ENCODE measurements at places on chromosomes 5 and 9.

GRCh38 chr9:123164285-123164684 is 104.1 kb downstream of the STRBP start:
- no peaks in the 10 kb centered on the region for H3K36me3 ChIP-seq
- no peaks in the 10 kb centered on the region for H3K4me1 ChIP-seq
- H3K27me3 ChIP-seq: no peaks in the 10 kb centered on the region

DNA sequence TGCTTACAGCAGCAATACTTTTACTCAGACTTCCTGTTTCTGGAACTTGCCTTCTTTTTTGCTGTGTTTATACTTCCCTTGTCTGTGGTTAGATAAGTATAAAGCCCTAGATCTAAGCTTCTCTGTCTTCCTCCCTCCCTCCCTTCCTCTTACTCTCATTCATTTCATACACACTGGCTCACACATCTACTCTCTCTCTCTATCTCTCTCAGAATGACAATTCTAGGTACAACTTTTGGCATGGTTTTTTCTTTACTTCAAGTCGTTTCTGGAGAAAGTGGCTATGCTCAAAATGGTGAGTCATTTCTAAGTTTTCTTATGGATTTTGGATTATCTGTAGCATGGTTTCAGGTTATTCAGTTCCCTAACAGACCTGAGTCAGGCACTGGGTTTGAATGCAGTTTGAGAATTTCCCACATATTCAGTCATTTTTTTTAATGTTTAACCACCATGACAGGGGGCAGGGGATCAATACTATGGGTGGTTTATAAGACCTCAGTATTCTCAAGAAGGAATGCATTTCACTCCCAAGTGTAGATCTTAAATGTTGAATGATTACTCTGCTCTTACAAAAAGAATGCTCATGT is at the start of gene IL7R:
IL7R (plus strand) TSS at position 127 of the 587 bp plus-strand sequence; CDS start at position 214, 87 bp downstream.
- no peaks in the 10 kb centered on the region for H3K36me3 ChIP-seq
- H3K4me3 ChIP-seq: no peak within 1 kb of the TSS
- H3K27me3 ChIP-seq: no peaks in the 10 kb centered on the region

DNA sequence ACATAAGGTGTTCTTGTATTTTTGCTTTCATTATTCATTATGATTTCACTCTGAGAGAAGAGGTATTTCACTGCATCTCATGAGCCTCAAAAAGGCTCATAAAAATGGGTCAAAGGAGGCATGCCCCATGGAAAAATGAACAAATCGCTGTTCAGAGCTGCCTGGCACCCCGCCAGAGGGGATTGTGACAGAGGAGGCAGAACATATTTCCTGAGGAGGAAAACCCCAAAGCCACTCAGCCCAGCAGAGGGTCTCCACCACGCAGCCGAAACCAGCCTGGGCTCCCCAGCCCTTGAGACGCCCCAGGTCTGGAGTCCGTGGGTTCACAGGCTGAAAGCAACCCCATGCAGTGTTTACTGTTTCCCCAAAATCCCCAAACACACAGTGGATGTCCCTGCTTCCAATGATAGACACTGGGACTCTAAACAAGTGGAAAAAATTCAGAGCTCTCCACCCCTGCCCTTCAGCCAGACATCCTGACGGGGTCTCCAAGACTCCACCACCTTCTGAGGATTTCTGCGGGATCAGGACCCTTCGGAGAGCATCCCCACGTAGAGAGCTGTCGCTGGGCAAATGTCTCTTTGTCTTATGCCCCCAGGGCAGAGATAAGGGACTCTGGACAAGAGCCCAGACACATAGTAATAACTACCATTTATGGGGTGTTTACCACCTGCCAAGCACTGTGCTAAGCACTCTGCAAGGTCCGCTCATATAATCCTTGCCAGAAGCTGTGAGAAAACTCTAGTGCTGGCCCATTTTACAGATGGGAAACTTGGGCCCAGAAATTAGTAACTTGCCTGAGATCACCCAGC is 122.3 kb downstream of the PAX5 start:
- no peak overlapping the region for H3K27ac ChIP-seq
- no peaks in the 10 kb centered on the region for H3K36me3 ChIP-seq

- no peaks in the 10 kb centered on the region for H3K4me1 ChIP-seq
- H3K27ac ChIP-seq: no peak overlapping the region
- peak; percentile 31 for DNase-seq
- no peak overlapping the region for H3K4me3 ChIP-seq
Observed at GRCh38 chr5:170635706-170636105, 131.9 kb downstream of the KCNIP1 start.

- no peak overlapping the region for H3K4me3 ChIP-seq
- H3K36me3 ChIP-seq: no peaks in the 10 kb centered on the region
- H3K4me1 ChIP-seq: no peaks in the 10 kb centered on the region
- no peaks in the 10 kb centered on the region for H3K27me3 ChIP-seq
- no peak overlapping the region for H3K27ac ChIP-seq
Observed at GRCh38 chr9:121857928-121858327, 206.5 kb downstream of the DAB2IP start.

DNA sequence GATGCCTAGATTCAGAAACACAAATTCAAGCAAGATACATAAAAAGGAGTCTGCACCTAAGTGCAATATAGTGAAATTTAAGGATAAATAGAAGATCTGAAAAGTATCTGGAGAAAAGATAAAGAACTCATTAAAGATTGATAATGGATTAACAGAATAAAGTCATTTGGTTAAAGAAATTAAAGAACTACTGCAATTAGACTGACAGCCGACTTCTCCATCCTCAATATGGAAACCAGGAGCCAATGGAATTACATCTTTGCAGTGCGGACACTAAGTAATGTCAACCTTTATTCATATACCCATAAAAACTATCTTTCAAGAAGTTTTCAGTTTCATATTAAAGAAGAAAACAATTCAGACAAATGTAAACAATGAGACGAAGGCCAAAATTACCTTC is 81.0 kb downstream of the MRPL36 start:
- no peak overlapping the region for H3K4me3 ChIP-seq
- no peaks in the 10 kb centered on the region for H3K4me1 ChIP-seq
- no peak overlapping the region for H3K27ac ChIP-seq
- no peaks in the 10 kb centered on the region for H3K27me3 ChIP-seq
- no peaks in the 10 kb centered on the region for H3K36me3 ChIP-seq

DNA sequence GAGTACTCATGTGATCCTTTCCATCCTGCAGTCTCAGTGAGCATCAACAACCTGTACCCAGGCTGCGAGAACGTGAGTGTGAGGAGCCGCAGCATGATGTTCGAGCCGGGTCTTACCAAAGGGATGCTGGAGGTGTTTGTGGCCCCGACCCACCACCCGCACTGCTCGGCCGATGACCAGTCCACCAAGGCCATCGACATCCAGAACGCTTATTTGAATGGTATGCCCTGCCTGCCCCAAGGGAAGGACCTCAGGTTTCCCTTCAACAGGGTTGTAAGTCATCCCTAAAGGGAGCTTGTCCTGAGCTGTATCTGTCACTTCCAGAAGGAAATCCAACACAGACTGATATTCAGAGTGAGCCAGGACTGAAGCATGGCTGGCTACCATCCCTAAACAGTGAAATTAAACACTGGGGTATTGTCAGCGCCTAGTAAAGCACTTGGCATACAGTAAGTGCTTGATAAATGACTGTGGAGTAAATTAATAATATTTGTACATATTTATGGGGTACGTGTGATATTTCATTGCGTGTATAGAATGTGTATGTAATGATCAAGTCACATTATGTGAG is 39.3 kb upstream of the CTSL start:
- DNase-seq: no peak
- H3K4me1 ChIP-seq: peaks cover 9% of the 10 kb centered on the region
- peak overlapping the region; percentile 39 for H3K27ac ChIP-seq
- no peaks in the 10 kb centered on the region for H3K36me3 ChIP-seq
- no peaks in the 10 kb centered on the region for H3K27me3 ChIP-seq

DNA sequence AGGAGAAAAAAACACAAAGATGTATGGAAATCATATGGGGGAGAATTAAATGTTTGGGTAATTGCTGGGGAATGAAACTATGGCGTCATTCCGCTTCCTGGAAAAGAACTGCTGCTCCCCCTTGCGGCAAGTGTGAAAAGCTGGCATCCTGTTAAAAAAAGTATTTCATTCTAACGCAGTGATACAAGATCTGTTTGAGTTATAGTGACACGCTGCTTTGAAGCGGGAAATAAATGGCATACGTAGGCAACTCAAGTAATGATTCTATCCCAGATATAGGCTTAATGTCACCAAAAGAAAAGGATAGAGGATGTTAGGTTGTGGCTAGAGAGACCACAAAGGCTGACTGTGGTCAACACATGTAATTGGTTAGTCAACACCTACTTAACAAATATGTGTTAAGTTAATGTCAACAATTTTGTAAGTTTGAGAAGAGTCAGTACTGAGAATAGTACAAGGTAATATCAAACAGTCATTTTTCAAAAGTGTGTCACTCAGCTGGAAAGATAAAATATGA is 70.2 kb upstream of the ALDH1A1 start:
- no peaks in the 10 kb centered on the region for H3K4me1 ChIP-seq
- H3K27me3 ChIP-seq: no peaks in the 10 kb centered on the region
- DNase-seq: peak; percentile 54
- no peaks in the 10 kb centered on the region for H3K36me3 ChIP-seq

DNA sequence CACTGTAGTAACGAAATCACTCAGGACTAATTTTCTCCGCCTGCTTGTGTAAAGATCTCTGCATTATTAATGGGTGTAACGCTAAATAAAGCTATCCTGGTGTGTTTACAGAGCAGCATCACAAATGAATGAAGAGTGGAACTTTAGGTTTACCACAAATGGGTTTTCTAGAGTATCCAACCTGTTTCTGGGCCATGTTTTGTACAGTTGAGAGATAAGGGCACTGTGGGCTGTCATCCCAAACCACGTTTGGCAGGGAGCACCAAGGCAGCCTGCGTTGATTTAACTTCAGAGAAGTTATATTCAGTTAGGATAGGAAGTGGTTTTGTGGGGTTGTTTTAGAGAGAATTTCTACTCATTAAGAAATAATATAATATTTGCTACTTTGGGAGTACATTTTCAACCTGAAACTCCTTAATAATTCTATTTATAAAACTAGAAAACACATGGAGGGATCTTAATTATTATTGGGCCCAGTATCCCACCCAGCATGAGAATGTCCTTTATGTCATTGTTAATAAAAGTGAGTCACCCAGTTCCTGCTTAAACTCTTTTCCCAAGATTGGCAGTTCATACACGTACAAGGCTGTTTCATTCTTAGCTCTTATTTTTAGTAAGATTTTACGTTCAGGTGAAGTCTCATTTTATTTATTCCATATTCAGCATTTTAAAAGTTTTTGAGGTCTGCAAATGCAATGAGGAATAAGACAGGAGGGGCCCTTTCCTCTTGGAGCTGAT is 8.0 kb downstream of the KCNN2 start:
- DNase-seq: no peak
- no peak overlapping the region for H3K4me3 ChIP-seq
- H3K4me1 ChIP-seq: no peaks in the 10 kb centered on the region
- H3K27ac ChIP-seq: no peak overlapping the region

GRCh38 chr5:115414406-115415142 is 118.1 kb upstream of the CCDC112 start:
- H3K27ac ChIP-seq: no peak overlapping the region
- H3K36me3 ChIP-seq: no peaks in the 10 kb centered on the region
- H3K4me3 ChIP-seq: no peak overlapping the region
- H3K27me3 ChIP-seq: no peaks in the 10 kb centered on the region
- no peaks in the 10 kb centered on the region for H3K4me1 ChIP-seq
- DNase-seq: no peak

GRCh38 chr5:168710706-168711105 is 131.5 kb upstream of the PANK3 start:
- no peak overlapping the region for H3K27ac ChIP-seq
- no peaks in the 10 kb centered on the region for H3K27me3 ChIP-seq
- no peak for DNase-seq
- H3K36me3 ChIP-seq: no peaks in the 10 kb centered on the region
- no peak overlapping the region for H3K4me3 ChIP-seq
- no peaks in the 10 kb centered on the region for H3K4me1 ChIP-seq

DNA sequence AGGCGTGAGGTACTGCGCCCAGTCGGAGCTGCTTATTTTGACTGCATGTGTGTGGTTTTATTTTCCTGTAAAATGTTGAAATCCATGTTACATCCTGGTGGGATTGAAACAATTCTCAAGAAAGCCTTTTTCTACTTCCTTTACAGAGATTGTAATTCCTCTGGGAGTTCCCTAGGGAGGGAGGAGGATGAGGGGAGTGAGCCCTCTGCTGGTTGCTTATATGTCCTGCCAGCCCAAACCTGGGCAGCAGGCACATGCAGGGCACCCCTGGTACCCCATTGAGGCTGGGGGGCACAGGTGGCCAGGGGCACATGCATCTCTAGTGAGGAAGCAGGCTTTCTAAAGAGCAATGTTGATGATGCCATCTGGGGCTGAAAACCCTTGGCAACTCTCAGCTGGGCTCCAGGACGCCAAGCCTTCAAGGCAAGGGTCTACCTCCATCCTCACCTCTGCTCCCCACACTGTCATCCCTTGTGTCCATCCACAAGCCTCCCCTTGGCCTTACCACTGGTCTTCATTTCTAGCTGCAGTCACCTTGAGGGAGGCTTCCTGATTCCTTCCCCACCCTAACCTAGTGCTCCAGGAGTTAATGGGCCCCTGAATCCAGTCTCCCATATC is 84.7 kb upstream of the TNFSF8 start:
- no peaks in the 10 kb centered on the region for H3K27me3 ChIP-seq
- DNase-seq: peak; percentile 56
- no peak overlapping the region for H3K27ac ChIP-seq
- no peaks in the 10 kb centered on the region for H3K4me1 ChIP-seq
- H3K36me3 ChIP-seq: no peaks in the 10 kb centered on the region
- H3K4me3 ChIP-seq: no peak overlapping the region

DNA sequence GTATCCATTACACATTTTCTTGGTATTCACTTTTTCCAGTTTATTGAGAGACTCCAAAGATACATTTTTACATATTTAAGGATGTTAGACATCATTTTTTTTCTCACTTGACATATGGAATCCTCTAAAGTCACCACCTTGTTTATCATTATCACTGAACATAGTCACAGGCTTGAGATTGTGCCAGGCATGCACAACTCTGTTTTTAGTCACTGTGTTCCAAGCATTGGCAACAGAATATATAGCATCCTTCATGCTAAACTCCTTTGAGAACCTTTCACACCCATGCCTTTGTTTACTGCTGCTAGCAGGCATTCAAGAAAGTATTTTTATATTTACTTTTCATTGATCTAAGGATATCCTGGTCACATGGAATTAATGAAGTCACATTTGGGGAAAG is 668.6 kb upstream of the ARRDC3 start:
- no peak overlapping the region for H3K27ac ChIP-seq
- DNase-seq: no peak
- no peaks in the 10 kb centered on the region for H3K36me3 ChIP-seq
- H3K4me1 ChIP-seq: no peaks in the 10 kb centered on the region

GRCh38 chr5:143733665-143734455 is 78.1 kb upstream of the HMHB1 start:
- H3K27ac ChIP-seq: no peak overlapping the region
- no peaks in the 10 kb centered on the region for H3K36me3 ChIP-seq
- no peaks in the 10 kb centered on the region for H3K4me1 ChIP-seq
- no peaks in the 10 kb centered on the region for H3K27me3 ChIP-seq
- no peak overlapping the region for H3K4me3 ChIP-seq

DNA sequence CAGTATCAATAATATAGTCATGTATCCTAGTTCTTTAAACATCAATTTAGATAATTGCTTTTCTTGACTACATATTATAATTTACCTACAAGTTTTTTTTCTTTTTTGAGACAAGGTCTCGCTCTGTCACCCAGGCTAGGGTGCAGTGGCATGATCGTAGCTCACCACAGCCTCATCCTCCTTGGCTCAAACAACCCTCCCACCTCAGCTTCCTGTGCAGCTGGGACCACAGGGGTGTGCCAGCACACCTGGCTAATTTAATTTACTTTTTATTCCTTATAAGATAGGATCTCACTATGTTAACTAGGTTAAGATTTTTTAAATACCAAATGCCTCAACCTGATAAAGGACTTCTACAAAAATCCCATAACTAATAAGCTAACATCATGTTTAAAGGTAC is 21.1 kb downstream of the UIMC1 start:
- H3K27ac ChIP-seq: no peak overlapping the region
- H3K36me3 ChIP-seq: peaks cover 2% of the 10 kb centered on the region
- H3K4me3 ChIP-seq: no peak overlapping the region
- no peaks in the 10 kb centered on the region for H3K27me3 ChIP-seq
- H3K4me1 ChIP-seq: no peaks in the 10 kb centered on the region
